ENCODE measurements at places on chromosomes 5 and 9.

DNA sequence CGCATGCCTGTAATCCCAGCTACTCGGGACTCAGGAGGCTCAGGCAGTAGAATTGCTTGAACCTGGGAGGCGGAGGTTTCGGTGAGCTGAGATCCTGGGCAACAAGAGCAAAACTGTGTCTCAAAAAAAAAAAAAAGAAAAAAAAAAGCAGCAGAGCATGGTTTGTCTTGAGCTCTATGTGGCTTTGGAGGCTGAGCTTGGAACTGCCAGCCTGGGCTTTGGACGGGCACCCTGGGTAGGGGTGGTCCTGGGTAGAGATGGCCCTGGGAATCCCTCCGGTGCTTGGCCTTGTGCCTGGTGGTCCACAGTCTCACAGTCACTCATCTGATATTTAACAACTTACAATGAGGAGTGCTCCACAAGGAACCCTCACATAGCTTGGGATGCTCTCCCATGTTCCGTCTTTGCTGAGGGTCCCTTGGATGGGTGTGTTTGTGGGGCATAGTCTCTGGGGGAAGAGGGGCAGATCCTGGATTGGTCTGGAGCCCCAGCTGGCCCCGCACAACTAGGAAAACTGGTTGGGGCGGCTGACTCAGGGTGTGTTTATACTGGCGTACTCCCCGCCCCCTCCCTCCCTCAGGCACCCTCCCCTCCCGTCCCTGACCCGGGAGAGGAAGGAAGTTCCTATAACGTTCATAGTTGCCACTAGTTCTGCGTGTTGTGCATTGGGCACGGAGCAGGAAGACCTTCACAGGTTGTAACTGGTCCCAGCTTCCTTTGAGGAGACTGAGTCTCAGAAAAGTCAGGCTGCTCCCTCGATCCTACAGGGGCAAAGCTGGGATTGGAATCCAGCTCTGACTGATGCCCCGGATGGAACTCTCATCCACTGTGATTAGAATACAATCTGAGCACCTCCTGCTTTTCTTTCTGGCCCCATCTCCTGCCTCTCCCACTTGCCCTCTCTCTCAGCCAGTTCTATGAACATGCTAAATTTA, 11.2 kb downstream of the IER5L start:
- DNase-seq = no peak

- DNase-seq = no peak
Measured at GRCh38 chr5:115817386-115817785, 927 bp upstream of the CDO1 start.

GRCh38 chr5:136924490-136924889, 559.1 kb upstream of the TRPC7 start:
- DNase-seq = no peak

DNA sequence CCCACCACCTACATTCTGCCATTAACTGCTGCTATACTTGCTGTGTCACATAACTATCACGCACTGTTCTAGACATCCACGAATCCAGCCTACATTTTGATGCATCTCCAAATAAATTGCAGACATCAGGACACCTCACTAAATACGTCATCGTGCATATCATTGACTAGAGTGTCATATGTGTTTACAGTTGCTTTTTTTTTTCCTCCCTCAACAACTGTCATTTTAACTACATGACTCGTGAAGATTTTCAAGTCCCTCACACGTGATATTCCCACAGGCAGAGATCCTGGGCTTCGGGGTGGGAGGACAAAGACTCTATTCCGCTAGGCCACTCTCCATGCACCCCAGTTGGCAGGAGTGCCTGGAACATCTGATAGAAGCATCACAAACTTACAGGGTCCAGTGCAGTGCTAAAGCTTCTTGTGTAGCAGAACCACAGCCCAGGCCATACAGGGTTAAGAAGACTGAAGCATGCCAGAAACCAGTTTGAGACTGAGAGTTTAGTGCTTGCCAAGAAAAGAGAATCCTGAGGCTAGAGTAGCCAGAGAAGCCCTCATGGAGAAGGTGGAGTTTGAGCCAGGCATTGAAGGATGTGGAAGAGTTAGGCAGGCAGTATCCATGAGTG, 1.1 kb downstream of the PCYOX1L start:
- no peak for DNase-seq

DNA sequence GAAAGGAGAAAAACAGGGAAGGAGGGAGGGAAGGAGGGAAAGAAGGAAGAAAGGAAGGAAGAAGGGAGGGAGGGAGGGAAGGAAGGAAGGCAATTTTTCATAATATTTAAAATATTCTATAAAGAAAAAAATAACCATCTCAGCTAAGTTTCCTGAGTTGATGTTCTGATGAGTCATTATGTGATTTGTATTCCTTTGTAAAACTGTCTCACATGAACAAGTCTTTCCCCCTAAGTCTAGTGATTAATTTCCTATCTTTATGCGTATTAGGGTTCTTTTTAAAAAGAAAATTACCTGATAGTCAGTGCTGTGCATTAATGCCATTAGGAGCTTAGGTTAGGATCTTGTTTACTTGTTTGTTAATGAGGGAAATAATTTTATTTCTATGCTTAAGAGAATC, 94.1 kb downstream of the RASEF start:
- DNase-seq = no peak

GRCh38 chr9:18971404-18971803, 61.6 kb downstream of the SAXO1 start:
- no peak for DNase-seq

DNA sequence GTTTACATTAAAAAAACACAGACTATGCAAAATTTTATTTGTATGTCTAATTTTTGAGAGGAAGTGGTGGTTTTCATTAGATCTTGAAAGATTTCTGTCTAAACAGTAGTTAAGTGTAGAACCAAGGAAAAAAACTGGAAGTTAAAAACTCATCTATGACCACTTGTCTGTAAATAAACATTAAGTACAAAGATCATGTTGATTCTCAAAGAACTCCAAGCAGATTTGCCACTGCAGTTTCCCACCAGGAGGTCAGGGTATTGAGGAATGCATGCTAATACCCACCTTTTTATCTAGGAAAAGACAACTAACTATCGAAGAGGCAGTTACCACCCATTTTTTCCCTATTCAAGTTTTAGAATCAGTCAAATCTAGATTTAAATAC, 1.9 kb downstream of the STOM start:
- no peak for DNase-seq

GRCh38 chr9:100674419-100675122, 96.7 kb downstream of the CAVIN4 start:
- no peak for DNase-seq

DNA sequence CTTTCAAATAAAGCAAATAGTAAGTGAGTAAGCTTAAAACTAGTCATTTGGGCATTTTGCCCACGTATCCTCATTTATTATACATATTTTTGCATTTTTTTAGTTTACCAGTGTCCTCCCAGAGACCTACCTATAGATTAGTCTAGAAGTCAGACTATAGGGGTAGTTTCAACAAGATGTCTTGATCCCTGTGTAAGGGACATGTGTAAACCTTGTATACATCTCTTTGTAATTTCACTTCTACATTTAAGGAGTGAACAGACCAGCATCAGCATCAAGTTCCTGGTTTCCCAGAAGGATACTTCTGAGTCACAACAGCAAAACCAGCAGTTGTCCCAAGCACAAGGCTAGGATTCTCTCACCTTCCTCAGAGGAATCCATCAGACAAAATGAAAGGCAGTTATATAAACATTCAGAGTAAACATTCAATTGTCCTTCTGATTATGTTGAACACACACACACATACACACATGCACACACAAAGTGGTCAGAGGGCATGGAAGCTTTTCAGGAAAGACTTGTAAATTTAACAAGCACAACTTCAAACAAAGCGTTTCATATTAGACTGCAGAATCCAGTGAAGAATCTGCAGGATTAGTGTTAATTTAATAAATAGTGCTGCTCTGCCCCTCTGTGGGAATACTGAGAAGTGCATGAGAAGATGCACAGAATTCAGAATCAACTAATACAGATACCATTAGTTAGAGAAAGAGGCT, 55.4 kb downstream of the HINT1 start:
- no peak for DNase-seq

DNA sequence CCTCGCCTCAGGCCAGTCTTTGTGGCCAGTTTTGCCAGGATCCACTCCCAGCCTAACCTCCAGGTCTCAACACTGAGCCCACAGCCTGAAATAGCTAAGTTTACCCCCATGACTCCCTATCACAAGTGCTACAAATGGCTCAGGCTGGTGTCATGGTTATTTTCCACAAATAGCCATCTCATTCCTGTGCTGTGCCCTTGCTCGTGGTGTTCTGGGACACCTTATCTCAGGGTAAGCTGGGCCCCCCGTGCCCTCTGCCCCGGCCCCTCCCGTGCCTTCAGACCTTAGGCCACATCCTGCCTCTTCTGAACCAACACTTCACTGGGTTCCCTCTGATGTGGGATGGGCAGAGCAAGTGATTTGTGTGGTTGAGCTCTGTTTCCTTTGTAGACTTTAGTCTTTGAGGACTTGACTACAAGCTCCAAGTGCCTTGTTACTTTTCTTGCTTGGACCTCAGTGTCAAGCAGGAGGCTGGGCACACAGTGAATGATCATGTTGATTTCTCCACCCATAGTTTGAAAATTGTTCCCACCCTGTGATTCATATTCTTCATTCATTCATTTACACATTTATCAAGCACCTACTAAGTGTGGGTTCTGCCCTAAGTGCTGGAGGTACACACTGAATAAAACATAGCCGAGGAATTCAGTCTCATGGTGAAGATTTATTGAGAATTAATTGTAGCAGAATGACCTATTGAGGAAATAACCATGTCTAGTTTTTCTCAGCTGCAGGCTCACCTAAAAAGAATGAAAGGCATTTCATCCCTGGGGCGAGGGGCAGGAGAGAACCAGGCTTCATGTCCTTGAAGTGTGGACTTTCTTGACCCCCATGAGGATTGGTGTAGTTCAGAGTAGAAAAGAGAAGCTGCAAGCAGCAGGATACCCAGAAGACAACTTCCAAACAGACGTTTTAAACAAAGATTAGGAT, 84.5 kb upstream of the CTNNA1 start:
- no peak for DNase-seq

DNA sequence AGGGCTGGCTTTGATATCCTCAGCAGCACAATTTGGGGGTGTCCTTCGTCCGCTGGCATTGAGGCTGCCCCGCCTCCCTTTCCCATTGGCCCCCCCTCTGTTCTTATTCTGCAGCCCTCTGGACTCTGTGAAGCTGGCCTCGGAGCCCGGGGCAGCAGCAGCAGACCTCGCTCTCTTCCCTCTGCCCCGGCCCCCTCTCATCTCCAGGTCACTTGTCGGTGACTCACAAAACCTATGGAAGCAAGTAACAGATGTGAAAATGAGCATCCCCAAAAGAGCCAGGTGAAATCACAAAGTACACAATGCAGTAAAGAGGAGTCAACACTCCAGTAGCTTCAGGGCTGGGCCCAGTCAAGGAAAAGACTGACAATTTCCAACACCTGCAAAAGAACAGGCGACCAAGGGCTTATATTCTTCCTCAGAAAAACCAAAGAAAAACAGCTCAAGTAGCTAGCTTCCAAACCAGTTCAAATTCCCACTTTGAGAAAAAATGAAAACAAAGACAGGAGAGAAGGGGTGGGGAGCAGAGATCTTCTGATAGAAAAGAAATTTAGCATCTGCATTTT, 97.5 kb downstream of the ZNF608 start:
- no peak for DNase-seq

DNA sequence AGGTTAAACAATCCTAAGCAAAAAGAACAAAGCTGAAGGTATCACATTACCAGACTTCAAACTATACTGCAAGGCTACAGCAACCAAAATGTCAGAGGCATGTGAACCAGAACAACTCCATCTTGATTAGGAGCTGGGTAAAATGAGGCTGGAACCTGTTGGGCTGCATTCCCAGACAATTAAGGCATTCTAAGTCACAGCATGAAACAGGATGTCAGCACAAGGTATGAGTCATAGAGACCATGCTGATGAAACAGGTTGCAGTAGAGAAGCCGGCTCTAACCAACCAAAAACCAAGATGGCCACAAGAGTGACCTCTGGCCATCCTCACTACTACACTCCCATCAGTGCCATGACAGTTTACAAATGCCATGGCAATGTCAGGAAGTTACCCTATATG, 252.0 kb downstream of the RASEF start:
- no peak for DNase-seq

GRCh38 chr5:135320718-135321484, 78.1 kb downstream of the MACROH2A1 start:
- DNase-seq = no peak

Data from stimulated activated CD8-positive, alpha-beta memory T cell treated with anti-CD3 and anti-CD28 coated beads, Interleukin-7, amount 100 ng/mL, for 1 hour (primary cell).